Right cardiac atrium (tissue), 5 donors: ENCODE measurements at places on chromosomes 3 and 15. TPM values are rescaled to one million over a fixed set of nuclear protein-coding genes. Genes with fewer than 3 reads are reported as not detected.

Gene FAM81A
- 4.1 TPM for total RNA-seq

Gene TM6SF1
- total RNA-seq, result 14.8 TPM

Gene SLC12A1
- not detected for total RNA-seq

Gene CCDC39
- total RNA-seq, result not detected

Gene SV2B
- total RNA-seq, result 1.5 TPM

Gene ECE2
- total RNA-seq, result 2.3 TPM

DNA sequence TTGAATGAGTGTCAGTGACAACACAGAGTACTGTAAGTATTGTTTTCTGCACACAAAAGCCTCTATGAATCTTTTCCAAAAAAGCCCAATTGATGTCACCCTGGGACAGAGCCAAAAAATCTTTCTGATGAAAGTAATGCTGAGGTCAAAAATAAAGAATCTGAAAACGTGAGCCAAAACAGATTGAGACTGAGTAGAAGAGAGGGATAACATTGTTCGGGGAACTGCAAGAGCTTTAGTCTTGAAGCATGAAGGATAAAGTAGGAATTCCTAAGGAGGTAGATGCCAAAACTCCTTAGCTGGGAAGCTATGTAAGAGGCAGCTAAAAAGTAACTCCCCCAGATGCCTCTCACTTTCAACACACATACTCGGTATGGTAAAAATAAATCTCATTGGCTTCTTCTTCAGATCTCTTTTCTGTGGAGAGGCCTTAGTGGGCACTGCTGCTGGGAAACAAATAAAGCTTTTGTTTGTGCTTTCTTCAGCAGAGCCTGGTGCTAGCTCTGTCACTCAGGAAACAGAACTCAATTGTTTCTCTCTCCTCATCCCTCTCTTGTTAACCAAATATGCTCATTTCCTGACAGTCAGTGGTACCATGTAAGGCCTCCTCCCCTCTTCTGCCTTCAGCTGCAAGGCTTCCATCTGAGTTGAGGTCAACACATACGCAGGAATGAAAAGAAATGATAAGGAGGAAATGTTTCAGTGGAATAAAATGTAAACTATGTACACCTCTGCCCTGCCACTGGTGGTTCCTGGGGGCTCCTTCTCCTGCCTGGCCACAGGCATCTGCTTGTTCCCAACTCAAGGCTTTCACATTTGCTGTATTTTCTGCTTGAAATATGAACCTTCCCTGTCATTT is 58.1 kb downstream of the CD200 start:
- no peak for DNase-seq
